ENCODE measurements at places on chromosomes 4 and X.

DNA sequence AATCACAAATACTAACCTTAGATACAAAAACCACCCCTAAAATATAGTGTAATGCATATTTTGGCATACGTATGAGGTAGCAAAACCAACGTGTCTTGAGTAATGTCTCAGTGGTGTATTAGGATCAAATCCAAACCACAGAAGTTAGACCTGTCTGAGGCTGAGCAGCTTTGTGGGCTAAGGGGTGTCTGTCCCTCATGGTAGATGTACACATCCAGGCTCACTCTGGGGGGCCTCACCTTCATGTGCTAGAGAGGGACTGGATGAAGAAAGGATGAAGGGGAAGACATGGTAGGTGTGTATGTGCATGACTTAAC, 188.0 kb upstream of the TBC1D9 start:
- no peak for DNase-seq

DNA sequence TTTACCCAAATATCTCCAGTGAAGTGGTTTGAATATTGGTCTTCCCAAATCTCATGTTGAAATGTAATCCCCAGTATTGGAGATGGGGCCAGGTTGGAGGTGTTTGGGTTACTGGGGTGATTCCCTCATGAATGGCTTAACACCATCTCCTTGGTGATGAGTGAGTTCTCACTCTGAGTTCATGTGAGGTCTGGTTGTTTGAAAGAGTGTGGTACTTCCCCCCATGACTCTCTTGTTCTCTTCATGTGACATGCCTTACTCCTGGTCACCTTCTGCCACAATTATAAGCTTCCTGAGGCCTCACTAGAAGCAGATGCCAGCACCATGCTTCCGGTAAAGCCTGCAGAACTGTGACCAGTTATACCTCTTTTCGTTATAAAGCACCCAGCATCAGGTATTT, 32.9 kb upstream of the OTUD4 start:
- DNase-seq, result no peak

DNA sequence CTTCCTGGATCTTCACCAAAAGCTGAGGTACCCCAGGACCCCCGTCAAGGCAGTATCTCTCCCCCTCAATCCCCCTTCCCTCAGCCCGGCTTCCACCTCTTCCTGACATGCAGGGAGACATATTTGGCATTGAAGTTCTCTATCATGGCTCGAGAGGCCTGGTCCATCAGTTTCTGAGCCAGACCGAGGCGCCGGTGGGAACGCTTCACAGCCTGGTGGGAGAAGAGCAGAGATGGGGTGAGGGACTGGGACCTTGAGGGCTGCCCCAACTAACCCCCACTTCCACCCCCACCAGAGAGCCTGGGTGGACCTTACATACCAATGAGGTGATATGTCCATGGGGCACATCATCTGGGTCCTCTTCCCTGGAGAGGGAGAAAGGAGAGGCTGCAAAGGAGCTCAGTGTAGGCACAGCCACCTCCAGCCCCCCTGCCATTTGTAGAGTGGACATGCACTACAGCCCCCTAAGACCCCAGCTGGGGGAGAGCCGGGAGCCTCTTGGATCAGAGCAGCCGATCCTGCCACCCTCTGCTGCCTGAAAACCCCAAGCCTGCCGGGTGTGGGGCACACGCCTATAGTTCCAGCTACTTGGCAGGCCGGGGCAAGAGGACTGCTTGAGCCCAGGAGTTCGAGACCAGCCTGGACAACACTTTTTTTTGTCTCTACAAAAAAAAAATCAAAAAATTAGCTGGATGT, 2.5 kb downstream of the NAA10 start:
- DNase-seq, result no peak

DNA sequence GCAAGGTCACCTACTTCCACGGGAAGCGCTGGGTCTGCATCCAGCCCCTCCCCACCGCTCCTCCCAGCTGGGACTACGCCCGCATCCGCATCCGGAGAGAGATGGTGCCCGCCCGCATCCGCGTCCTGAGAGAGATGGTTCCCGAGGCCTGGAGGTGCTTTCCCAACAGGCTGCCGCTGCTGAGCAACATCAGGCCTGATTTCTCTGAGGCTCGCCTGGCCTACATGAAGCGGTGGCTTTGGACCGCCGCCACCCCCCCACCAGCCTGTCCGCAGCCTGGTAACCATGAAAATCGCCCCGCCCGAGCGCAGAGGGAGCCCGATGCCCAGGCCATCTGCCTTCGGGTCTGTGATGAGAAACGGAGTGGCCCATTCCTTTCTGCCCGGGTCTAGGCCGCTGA, 18.1 kb downstream of the CLTRN start:
- DNase-seq, result no peak

GRCh38 chr4:140122891-140123290, 31.1 kb downstream of the MAML3 start:
- DNase-seq, result no peak

- DNase-seq, result no peak
These were observed 121.9 kb downstream of the PALLD start for GRCh38 chr4:168618577-168619265.

- DNase-seq, result no peak
These were observed 148.1 kb downstream of the PLS3 start for GRCh38 chrX:115709039-115709438.

DNA sequence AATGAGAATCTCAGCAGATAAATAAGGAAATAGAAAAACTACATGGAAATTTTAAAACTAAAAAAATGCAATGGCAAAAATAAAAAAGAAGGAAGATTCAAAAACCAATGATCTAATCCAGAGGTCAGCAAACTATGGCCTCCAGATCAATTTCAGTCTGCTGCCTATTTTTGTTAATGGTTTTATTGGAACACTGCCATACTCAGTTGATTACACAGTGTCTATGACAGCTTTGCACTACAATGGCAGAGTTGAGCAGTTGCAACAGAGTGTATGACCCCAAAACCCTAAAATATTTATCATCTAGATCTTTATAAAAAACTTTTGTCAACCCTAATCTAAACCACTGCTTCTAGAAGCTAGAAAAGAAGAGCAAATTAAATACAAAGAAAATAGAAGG, 170.3 kb downstream of the RAB28 start:
- no peak for DNase-seq

DNA sequence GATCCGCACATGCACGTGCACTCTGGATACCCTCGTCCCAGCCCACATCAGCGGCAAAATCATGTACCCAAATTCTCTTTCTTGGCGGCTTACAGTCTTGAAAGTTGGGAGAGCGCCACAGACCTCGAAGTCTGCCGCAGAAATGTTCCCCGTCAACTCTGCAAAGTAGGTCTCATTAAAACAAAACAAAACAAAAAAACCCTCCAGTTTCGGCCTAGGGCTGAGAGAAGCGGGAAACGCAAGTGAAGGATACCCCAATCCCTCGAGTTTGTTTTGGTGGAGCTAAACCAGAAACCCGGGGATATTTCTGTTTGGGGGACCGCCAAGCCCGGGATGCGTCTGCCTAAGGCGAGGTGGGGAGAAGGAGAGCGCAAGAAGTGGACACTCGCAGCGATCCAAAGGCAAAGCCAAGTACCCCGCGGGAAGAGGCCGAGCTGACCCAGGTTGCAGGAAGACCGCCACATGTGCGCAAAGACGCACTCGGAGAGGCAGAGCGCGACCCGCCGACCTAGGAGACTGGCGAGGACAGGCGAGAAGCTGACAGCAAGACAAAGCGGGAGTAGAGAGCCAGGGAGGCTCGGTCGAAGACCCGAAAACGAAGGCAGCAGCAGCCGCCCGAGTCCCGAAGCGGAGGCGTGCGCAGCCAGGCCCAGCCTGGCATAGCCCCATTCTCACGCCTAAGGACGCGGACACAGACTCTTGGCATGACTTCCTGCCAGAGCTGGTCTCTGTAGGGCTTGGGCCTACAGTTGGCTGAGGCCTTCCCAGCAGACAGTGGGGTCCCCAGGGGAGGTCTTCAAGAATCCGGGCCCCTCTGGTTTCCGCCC, 49.6 kb upstream of the BCOR start:
- no peak for DNase-seq

DNA sequence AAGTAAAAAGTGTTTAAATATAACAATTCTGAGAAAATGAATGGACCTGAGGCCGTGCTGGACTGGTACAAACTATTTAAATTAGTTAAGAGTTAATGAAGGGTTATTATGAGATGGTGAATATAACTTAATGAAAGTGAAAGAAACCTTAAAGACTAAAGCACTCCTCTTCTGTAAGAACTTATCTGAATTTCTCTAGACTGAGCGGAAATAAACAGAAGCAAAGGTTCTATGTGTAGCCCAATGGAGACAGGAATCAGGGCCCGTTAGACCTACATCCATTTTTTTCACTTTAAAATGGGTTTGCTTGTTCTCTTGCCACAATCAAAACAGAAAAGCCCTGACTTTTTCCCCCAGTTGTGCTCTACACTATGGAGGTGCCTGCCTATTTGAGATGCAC, 14.9 kb downstream of the AMMECR1 start:
- no peak for DNase-seq

DNA sequence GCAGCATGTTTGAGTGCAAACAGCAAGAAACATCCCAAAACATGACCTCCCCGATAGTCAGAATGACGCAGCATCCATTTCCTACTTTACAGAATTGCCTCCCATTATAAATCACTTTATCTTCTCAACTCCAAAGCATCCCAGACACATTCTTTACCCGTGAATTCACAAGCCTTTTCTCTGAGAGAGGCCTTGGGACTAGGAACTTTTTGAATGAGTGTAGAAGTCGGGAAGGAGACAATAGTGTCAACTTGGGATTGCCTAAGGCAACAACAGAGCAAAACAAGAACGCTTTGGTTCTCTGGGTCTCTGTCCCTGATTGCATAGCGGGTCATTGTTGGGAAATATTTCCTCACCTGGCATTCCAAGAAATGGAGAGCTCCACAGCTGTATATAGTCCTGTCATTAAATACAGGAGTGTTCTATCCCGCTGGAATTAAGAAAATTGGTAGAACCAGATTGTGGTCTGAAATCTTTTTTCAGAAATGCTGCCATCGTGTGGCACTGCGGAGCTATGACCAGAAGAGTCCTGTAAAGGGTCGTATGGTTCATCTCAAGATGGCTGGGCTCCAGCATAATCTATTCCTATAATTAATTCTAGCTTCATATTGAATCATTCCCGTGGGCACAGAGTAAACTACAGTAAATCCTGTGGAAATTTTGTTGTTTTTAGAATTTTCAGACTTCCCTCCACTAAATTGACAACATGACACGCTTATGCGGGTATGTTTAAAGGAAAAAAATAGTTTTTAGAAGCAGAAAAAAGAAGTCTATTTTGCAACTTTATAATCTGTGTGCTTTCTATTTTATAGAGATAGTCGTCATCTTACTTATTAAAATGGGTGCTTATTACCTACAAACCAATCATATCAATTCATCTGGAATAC, 2.0 kb upstream of the SPP1 start:
- DNase-seq, result no peak

DNA sequence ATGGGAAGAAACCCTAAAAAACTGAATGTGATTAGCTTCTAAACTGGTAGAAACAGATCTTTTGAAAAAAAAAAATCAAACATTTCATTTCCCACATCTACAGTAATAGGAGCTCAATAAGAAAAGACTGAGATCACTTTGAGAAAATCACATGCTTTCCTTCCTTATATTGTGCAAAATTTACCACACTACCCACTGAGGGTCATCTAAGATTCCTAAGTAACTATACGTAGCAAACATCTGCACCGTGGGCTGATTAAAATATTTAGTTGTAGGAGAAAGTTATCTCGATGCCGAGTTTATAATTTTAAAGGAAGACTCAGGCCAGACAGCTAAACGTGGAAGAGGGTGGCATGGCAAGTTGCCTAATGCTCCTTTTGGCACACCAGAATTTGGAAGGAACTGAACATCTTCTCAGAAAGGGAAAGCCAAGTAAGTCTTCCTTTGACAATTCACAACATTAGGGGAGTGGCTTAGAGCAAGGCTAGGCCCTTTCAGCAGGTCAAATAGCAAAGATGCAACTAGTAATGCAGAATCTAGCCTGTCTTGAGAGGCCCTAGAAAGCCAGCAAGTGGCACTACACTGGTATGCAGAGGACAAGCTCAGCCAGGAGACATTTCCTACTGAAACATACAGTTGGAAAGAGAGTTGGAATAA, 128.0 kb downstream of the TMA16 start:
- no peak for DNase-seq

DNA sequence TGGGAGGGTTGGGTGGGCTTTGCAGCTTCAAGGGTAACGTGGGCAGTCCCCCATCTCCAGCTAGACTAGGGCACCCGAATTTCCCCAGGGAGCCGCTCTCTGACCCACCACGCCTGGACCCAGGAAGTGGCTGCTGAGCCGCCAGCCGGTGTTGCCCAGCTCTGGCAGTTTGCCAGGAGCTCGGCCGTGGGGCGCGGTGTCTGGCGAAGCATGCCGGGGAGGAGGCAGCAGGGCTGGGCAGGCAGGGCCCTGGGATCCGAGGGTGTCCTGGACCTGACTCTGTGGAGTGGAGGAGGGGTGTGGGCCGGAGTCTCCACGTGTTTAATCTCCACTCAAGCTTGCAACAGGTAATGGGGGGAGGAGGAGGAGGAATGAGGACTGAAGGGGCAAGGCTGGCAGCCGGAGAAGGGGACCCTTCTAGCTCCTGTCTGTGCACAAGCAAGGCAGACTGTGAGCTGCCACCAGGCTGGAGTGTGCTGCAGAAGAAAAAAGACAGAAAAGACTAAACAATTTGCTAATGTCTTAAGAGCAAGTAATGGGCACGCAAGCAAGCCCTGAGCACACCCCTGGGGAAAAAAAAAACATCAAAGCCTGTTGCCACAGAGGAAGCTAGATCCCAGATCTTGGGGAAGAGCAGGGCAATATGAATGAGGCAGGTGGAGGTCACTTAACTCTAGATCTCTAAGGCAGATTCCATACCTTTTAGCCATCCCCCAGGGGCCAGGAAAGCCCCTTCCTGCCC, 2.4 kb downstream of the LONRF3 start:
- peak; percentile 26 for DNase-seq

GRCh38 chrX:123803331-123803983, 56.4 kb upstream of the XIAP start:
- DNase-seq, result no peak

DNA sequence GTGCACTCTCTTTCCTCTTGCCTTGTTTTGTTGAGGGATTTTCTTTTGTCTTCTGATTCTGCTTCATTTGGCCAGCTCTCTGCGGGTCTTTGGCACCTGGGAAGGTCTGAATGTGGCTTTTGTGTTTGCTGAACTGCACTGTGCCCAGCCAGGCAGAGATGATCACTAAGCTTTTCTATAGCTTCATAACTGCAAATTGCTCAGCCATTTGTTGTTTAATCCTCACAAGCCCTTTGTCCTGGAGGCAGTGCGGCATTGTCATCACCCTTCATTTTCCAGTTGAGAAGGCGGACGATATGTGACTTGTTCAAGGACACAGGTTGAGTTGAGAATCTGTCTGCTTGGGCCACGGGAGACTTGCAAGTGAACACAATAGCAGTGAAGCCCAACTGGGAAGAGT, 46.0 kb upstream of the SFRP2 start:
- no peak for DNase-seq

DNA sequence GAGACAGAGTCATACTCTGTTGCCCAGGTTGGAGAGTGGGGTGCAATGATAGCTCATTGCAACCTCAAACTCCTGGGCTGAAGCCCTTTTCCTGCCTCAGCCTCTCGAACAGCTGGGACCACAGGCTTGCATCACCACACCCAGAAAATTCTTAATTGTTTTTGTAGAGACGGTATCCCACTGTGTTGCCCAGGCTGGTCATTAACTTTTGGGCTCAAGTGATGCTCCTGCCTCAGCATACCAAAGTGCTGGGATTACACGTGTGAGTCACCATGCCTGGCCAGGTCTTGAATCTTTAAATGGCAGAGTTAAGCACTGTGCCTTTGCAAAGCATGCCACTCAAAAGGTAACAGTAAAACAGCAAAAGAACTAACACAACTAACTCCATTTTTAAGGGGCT, 28.6 kb upstream of the BBS12 start:
- no peak for DNase-seq

Data from memory B cell (primary cell).